NCI-H187 (cell line): ENCODE measurements at places on chromosomes 12 and 14.
A peak's percentile ranks its signal among the peaks of the same experiment; 100 is the strongest.

DNA sequence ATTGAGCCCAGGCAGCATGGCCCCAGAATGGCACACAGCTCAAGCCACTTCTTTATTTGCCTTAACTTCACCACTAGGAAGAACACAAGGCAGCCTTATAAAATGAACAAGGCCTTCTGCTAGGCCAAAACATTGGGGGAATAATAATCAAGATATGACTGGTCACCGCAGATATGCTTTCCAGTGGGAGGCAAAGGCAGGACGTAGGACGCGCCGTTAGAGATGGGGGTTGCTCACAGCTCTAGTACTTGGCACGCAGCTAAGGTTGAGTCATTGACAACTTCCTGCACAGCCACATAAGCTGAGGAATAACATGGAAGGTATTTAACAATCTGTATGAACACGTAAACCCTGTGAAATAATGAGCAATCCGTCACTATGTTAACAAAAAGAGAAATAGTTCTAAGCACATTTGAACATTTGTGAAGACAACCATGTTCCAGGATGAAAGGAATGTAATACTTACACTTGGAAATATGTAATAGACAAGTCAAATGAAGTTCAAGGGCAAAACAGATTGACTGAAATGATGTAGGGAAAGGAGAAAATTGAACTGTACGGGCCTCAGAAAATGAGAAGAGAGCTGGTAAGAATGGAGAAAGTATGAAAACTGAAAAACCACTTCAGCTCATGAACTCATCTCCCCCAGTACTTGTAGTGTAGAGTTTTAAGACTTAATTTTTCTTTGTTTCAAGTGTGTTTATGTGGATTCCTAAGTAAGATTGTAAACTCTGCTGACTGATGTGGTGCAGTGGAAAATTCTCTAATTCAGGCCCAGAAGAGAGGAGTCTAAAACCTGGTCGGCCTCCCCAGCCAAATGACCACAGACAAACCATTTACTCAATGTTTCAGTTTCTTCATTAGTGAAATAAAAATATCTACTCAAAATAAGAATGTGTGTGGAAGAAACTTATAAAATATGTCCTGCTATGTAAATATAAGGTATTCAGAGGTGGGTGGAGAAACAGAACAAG is 59.3 kb upstream of the CCDC91 start:
- no peak for DNase-seq

GRCh38 chr12:47022296-47022695 is 57.1 kb upstream of the PCED1B start:
- DNase-seq = no peak

DNA sequence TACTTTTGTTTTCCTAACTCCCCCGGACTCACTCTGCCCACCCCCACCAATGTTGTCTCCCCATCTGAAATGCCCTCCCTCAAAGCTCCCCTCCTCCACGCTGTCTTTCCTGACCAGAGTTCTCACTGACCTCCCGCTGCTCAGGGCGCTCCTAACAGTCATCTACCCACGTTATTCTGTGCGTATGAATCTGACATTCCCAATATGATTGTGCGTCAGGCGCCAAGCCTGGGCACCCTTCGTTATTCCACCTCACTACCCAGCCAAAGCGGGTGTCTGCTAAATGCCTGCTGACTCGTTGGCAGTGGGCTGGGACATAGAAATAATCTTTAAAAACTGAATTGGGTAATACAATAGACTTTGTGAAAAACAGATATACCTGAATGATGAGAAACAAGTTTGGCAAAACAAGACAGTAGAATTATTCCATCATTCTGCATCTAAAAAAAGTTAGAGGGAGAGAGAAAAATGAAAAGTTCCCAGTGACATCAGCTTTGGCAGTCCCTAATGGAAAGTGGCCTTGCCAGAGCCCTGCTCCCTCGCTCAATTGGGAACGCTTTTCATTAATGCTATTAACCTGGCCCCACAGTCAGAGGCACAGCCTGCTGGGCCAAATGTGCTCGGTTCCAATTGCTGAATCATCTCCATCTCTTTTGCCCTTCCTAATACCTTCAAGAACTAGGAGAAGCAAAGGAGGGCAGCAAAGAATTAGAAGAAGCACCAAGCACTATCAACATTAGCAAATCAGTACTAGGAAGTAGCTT is 74.0 kb upstream of the PLXNC1 start:
- no peak for DNase-seq

DNA sequence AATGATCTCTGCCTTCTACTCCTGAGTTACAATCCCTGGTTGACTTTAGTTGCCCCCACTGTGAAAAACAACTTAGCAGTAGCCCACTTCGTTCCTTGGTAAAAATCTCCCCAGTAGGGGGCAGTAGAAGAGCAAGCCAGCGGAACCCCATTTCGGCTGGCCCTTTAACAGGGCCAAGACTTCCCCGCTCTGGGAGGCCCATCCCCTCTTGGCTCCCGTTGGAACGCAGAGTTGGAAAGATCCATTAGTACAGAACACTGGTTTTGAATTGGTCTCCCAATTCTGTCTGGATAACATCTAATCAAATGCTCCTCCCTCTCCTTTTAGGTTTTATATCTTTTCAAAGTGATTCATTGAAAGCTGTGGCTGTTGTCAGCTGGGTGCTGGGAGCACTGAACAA is 1133.3 kb downstream of the BCL11B start:
- peak; percentile 8 for DNase-seq

- no peak for DNase-seq
These were observed 111.2 kb downstream of the ITPR2 start for GRCh38 chr12:26721800-26722199.

DNA sequence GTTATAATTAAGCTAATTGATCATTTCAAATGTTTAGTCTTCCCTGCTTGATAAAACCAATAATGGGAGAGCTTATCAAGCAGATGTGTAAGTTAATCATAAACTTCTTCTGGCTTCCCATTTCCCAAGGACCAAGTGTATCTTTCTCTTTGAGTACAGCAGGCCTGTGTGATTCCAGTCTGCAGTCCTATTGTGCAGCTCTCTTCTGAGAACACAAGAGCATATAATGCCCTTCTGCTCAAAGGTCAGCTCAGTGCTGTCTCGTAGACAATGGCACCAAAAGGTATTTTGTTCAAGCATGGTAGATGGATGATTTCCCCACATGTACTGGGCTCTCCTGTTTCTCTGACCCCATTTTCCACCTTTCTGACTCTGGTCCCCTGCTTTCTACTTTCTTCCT is 101.8 kb upstream of the DYRK2 start:
- DNase-seq = no peak

GRCh38 chr12:70812136-70812535 is 108.4 kb downstream of the PTPRR start:
- no peak for DNase-seq

GRCh38 chr12:52990206-52990605 is 16.1 kb upstream of the EIF4B start:
- DNase-seq = no peak

DNA sequence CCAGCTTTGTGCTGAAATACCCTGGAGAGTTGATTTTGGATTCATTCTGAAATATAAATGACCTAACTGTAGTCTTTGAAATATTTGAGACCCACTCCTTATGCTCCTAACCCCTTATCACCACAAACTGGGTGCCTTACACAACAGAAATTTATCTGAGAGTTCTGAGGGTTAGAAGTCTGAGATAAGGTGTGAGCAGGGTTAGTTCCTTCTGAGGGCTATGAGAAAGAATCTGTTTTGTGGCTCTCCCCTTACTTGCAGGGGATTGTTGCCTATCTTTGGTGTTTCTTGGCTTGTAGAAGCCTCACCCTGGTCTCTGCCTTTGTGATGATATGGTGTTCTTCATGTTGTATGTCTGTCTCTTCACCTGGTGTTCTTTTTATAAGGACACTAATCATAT is 91.7 kb downstream of the DERA start:
- DNase-seq = no peak

DNA sequence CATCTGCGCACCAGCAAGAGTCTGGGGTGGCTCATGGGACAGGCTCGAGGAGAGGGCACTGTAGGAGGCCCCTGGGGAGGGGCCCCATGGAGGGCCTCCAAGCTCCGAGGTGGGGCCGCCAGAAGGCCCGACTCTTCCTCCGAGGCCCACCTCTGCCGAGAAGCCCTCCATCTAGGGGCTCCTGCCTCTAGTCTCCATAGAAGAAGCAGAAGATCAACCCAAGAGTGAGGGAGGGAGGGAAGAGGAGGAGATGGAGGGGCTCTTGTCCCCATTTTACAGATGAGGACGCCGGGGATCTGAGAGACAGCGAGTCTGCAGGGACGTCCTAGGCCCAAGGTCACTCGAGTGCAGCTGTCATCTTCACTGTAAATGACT is 41.2 kb downstream of the DIO3 start:
- DNase-seq = no peak

DNA sequence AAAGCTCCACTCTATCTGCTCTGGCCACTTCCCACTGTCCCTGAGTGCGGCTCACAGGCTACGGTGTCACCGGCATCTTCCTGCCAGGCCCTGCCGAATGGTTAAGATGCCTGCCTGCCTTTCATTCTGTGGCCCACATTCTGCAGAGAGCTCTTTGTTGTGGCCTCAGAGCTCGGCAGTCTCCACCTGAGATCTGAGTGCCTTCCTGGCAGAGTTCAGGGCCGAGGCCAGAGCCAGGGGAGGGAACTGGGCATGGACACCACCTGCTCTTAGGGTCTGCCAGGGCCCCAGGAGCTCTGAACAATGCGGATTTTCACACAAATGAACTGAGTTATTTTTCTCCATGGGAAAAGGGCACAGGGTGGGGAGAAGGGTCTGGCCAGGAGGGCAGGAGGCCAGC is 127.2 kb downstream of the RBM19 start:
- DNase-seq = no peak

DNA sequence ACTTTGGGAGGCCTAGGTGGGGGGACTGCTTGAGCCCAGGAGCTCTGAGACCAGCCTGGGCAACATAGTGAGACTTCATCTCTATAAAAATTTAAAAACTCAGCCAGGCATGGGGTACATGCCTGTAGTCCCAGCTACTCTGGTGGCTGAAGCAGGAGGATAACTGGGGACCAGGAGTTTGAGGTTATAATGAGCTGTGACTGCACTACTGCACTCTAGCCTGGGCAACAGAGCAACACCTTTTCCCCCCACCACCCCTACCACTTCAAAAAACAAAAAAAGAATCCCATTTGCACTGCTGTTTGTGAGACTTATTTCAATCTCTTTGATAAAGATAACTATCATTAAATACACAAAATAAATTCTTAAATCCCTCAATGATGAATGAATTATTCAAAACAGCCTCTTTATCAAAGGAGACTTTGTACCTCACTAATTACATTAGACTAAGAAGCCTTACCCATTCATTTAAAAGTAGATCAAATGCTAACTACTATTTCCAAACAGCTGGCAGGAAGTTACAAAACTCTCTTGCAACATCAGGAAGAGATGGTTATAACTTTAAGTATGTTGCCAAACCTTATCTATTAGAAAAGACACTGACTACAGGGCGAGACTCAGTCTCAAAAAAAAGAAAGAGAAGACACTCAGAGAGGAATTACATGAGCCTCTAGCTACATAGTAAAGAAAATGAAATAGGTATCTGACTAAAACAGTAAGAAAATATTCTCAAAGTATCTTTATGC is 14.7 kb downstream of the BLTP3B start:
- no peak for DNase-seq

GRCh38 chr14:105477660-105478397 is 3.2 kb downstream of the CRIP2 start:
- DNase-seq = no peak

GRCh38 chr12:102479099-102479885 is 1.1 kb downstream of the IGF1 start:
- no peak for DNase-seq

DNA sequence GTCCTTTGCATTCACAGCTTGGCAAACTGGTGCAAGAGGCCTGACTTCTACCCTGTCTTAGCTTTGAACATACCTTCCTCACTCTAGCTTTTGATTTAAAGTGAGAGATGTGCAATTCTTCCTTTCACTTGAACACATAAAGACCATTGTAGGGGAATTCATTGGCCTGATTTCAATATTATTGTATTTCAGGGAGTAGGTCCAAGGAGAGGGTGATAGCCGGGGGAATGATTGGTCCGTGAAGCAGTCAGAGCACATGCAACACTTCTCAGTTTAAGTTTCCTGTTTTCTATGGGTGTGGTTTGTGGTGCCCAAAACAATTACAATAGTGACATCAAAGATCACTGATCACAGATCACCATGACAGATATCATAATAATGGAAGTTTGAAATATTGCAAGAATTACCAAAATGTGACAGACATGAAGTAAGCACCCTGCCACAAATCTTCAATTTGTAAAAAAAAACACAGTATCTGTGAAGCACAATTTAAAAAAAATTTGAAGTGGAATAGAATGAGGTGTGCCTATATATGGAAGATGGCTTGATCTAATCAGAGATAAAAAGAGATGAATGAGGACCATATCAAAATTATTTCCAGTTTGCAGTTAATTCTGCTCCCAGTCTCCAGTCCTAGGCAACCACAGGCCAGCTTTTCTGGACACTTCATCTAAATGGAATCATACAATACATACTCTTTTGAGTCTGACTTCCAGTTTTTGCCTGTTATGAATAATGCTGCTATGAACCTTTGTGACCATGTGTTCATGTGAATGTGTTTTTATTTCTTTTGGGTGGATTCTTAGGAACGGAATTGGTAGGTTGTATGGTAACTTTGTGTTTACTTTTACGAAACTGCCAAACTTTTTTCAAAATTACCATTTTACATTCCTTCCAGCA is 23.2 kb downstream of the BORCS5 start:
- no peak for DNase-seq

- no peak for DNase-seq
These were observed 15.3 kb downstream of the FBRSL1 start for GRCh38 chr12:132505105-132505851.

- DNase-seq = no peak
These were observed 1162.4 kb downstream of the SLC16A7 start for GRCh38 chr12:60758224-60758623.

GRCh38 chr14:60944204-60944603 is 36.7 kb downstream of the TRMT5 start:
- DNase-seq = no peak
